ENCODE measurements at places on chromosomes 12 and 14.

DNA sequence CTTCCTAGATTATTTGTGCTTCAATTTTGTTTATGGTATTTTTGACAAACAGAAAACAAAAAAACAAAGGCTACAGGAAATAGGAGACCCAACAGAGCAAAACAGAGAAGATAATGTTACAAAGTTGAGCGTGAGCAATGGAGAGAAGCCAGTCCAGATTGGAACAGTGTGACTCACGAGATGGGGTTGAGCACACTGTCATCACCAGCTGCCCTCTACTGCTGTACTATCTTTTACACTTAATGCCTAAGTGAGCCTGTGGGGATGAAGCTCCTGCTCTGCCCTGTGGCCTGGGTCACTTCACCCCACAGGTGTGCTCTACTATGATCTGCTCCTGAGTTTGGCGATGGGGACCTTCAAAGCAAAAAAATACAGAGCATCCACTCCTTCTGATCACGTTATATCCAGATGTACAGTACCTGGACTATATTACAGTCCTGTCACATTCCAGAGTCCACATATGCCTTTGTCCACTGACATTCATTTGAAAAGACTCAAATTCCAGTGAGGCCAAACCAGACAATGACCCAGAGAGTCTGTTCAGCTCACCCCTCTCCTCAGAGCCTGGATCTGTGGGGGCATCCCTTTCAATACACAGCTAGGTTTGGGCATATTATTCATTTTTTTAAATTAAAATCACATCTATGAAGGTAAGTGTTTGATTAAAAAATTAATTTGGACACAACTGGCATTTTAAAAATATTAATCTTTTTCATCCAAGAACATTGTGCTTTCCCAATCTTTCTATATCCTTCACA, 4.4 kb downstream of the IPO8 start:
- no peak for DNase-seq

DNA sequence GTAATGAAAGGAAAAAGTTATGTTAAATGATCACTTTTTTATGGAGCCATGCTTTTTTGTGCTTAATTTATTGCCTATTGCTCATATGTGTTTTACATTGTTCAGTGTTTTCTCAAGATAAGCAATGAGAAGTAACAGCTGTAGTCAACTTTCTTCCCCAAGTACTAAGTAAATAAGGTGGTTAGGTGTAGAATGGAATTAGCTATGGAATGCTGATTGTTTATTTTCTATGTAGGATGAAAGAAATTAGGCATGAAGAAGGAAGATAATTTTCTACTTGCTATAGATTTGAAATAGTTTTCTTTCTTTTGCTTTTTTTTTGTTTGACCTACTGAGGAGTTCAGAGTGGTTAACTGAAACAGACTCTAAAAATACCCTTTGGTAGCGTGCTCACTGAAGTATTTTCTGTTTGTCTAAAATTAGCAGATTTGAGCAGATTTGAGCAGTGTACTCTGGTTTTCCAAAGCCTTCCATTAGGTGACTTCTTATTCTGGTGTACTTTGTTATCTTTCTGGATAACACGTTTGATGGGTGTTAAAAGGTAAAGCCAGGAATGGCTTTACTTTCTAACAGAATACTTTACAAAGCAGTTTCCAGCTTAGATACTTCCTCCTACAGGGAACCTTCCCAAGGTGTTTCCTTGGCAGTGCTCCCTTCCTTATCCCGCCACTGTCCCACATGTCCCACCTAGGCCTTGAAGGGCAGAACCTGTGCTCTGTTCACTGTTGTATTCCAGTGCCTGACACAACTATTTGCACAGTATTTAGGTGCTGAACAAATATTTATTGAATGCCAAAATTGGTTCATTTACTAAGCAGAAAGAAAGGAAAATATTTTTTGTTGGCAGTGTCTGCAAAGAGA, 56.0 kb downstream of the RASSF3 start:
- no peak for DNase-seq

- DNase-seq: no peak
Observed at GRCh38 chr14:20412411-20412810, 890 bp downstream of the TEP1 start.

GRCh38 chr12:29343022-29343799, 37.8 kb downstream of the ERGIC2 start:
- no peak for DNase-seq

- DNase-seq: no peak
Observed at GRCh38 chr12:12559719-12560296, 2.9 kb downstream of the DUSP16 start.

GRCh38 chr12:47361389-47362021, 281.7 kb upstream of the AMIGO2 start:
- no peak for DNase-seq

GRCh38 chr14:66649498-66649897, 141.6 kb downstream of the GPHN start:
- no peak for DNase-seq

GRCh38 chr12:93916402-93916801, 232.0 kb upstream of the PLXNC1 start:
- no peak for DNase-seq

GRCh38 chr14:104593241-104593701, 11.3 kb downstream of the TMEM179 start:
- DNase-seq: no peak

DNA sequence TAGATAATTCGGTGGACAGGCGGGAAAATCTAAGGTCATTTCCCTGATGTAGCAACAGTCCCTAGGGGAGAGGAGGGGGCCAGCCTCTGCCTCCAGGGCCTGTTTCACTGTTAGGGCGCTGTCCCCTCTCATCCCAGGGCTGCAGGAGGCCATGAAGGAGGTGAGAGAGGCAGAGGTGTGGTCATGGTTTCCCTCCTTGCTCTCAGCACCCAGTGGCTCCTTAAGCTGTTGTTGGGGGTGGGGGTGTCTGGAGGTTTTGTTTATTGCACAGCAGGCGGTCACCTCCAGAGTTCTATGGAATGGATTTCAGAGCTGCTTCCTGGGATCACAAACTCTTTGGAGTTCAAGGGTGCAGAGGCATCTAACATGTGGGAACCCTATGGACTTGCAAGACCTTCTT, 212.5 kb upstream of the RTL1 start:
- DNase-seq: no peak

- DNase-seq: no peak
Observed at GRCh38 chr12:115984616-115985015, 292.9 kb downstream of the MED13L start.

GRCh38 chr12:124993626-124994436, at the start of gene BRI3BP:
Gene BRI3BP (plus strand): TSS chr12:124993645. CDS start chr12:124993791, 146 bp downstream.
- peak; percentile 11 for DNase-seq

GRCh38 chr14:94827711-94828447, 58.0 kb upstream of the GSC start:
- DNase-seq: no peak
